CD8-positive, alpha-beta T cell (primary cell): ENCODE measurements at places on chromosomes 5 and 9. TPM values are rescaled to one million over a fixed set of nuclear protein-coding genes. Genes with fewer than 3 reads are reported as not detected.

IL5 gene
- total RNA-seq: not detected

PCDHGA1 gene
- total RNA-seq: not detected

GABRA6 gene
- total RNA-seq: not detected

DNM1 gene
- 1.5 TPM for total RNA-seq

ROPN1L gene
- not detected for total RNA-seq

GRCh38 chr9:111762556-111762955 is 32.2 kb downstream of the SHOC1 start:
- no peak for DNase-seq

GRCh38 chr5:35073160-35073559 is 25.4 kb upstream of the AGXT2 start:
- no peak for DNase-seq

- DNase-seq: no peak
Observed at GRCh38 chr5:1069720-1070088, 42.2 kb downstream of the SLC12A7 start.
